ENCODE measurements at places on chromosomes 12 and 14. TPM values are rescaled to one million over a fixed set of nuclear protein-coding genes. Genes with fewer than 3 reads are reported as not detected.
A peak's percentile ranks its signal among the peaks of the same experiment; 100 is the strongest.

GRCh38 chr14:38248321-38249028 is 7.4 kb downstream of the CLEC14A start:
- no peaks in the 10 kb centered on the region for H3K27me3 ChIP-seq
- no peak overlapping the region for H3K27ac ChIP-seq
- no peaks in the 10 kb centered on the region for H3K36me3 ChIP-seq

The RNASE3 gene
- polyA plus RNA-seq, result not detected

The KLHL33 gene
- not detected for polyA plus RNA-seq

The ZFHX2 gene
- polyA plus RNA-seq, result 0.12 TPM

GRCh38 chr12:61272441-61272840 is 987.8 kb upstream of the USP15 start:
- DNase-seq, result no peak
- H3K36me3 ChIP-seq, result no peaks in the 10 kb centered on the region
- H3K27ac ChIP-seq, result no peak overlapping the region
- no peaks in the 10 kb centered on the region for H3K27me3 ChIP-seq
- H3K4me3 ChIP-seq, result no peak overlapping the region
- no peaks in the 10 kb centered on the region for H3K4me1 ChIP-seq

DNA sequence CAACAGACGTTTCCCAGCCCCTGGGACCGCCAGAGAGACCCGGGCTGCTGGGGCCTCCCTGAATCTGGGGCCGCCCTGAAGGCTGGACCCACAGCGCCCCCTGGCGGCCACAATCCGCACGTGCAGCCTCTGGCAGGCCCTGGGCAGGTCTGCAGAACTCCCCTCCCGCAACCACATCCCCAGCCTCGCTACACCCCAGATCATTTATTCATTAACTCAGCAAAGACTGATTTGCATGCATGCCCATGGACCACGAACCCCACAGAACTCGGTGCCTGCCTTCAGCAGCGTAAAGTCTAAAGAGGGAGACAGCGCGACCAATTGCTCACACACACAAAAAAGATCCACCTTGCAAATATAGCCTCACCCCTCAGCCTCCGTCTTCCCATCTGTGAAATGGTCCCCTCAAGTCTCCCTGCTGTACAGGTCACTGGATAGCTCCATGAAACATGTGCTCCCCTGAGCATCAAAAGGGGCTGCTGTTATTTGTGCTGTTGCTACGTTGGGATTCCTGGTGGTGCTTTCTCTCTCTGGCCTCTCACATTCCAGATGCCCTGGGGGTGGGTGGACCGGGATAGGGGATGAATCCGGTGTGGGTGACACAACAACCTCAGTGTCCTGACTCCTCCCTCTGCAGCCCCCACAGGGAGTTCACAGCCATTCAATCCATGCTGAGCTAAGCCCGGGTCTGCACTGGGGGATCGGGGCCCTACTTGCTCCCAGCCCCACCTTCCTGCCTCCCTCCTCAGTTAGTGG is 96.4 kb downstream of the SCARB1 start:
- no peak overlapping the region for H3K27ac ChIP-seq
- H3K4me3 ChIP-seq, result no peak overlapping the region
- no peaks in the 10 kb centered on the region for H3K36me3 ChIP-seq
- H3K4me1 ChIP-seq, result peaks cover 40% of the 10 kb centered on the region
- DNase-seq, result peak; percentile 80
- H3K27me3 ChIP-seq, result peaks cover 28% of the 10 kb centered on the region

GRCh38 chr12:50640321-50640939 is 123.5 kb upstream of the ATF1 start:
- no peak for DNase-seq
- H3K4me1 ChIP-seq, result peaks cover 17% of the 10 kb centered on the region
- H3K27ac ChIP-seq, result no peak overlapping the region
- peaks cover 10% of the 10 kb centered on the region for H3K36me3 ChIP-seq
- no peak overlapping the region for H3K4me3 ChIP-seq
- no peaks in the 10 kb centered on the region for H3K27me3 ChIP-seq

The SLCO1C1 gene
- polyA plus RNA-seq, result not detected

The POTEM gene
- not detected for polyA plus RNA-seq

GRCh38 chr12:122089077-122089476 is 10.5 kb downstream of the MLXIP start:
- H3K4me3 ChIP-seq, result no peak overlapping the region
- H3K4me1 ChIP-seq, result peaks cover 62% of the 10 kb centered on the region
- DNase-seq, result no peak
- H3K36me3 ChIP-seq, result peaks cover 2% of the 10 kb centered on the region
- no peak overlapping the region for H3K27ac ChIP-seq

DNA sequence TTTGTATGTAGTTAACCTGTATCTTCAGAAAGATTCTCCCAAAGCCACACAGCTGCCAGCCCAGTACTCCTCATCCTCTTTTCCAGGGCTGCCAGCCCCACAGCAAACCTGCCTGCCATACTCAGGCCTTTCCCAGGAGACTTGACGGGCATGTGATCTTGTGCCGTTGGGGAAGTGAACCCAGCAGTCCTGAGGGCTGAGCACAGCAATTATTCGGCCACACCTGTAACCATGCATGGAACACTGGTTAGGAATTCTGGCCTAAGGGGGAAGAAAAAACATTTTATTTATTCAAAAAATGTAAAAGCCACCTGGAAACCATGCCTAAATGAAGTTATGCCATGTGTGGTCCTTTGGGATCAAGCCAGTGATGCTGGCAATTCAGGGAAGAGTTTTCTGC is 145.3 kb downstream of the GRIN2B start:
- DNase-seq, result no peak
- no peak overlapping the region for H3K27ac ChIP-seq
- no peaks in the 10 kb centered on the region for H3K36me3 ChIP-seq
- H3K4me1 ChIP-seq, result no peaks in the 10 kb centered on the region
- no peak overlapping the region for H3K4me3 ChIP-seq
- no peaks in the 10 kb centered on the region for H3K27me3 ChIP-seq

- H3K27me3 ChIP-seq, result peaks cover 3% of the 10 kb centered on the region
- H3K4me3 ChIP-seq, result no peak overlapping the region
- no peaks in the 10 kb centered on the region for H3K4me1 ChIP-seq
- H3K27ac ChIP-seq, result no peak overlapping the region
- no peak for DNase-seq
- no peaks in the 10 kb centered on the region for H3K36me3 ChIP-seq
Measured at GRCh38 chr12:106145539-106146447, 7.0 kb upstream of the NUAK1 start.

The C12orf60 gene
- 0.57 TPM for polyA plus RNA-seq

GRCh38 chr12:51390457-51390856 is 749 bp downstream of the GALNT6 start:
- peak overlapping the region; percentile 94 for H3K4me3 ChIP-seq
- peak overlapping the region; percentile 93 for H3K27ac ChIP-seq
- no peak for DNase-seq
- H3K4me1 ChIP-seq, result peaks cover 88% of the 10 kb centered on the region

- H3K4me3 ChIP-seq, result peak overlapping the region; percentile 48
- peak; percentile 65 for DNase-seq
- H3K27ac ChIP-seq, result peak overlapping the region; percentile 68
- H3K4me1 ChIP-seq, result peaks cover 27% of the 10 kb centered on the region
- no peaks in the 10 kb centered on the region for H3K36me3 ChIP-seq
Measured at GRCh38 chr14:76908834-76909233, 82.6 kb downstream of the LRRC74A start.

GRCh38 chr12:64077922-64078321 is 144.2 kb downstream of the KICS2 start:
- H3K27ac ChIP-seq, result no peak overlapping the region
- no peaks in the 10 kb centered on the region for H3K4me1 ChIP-seq
- H3K36me3 ChIP-seq, result no peaks in the 10 kb centered on the region

DNA sequence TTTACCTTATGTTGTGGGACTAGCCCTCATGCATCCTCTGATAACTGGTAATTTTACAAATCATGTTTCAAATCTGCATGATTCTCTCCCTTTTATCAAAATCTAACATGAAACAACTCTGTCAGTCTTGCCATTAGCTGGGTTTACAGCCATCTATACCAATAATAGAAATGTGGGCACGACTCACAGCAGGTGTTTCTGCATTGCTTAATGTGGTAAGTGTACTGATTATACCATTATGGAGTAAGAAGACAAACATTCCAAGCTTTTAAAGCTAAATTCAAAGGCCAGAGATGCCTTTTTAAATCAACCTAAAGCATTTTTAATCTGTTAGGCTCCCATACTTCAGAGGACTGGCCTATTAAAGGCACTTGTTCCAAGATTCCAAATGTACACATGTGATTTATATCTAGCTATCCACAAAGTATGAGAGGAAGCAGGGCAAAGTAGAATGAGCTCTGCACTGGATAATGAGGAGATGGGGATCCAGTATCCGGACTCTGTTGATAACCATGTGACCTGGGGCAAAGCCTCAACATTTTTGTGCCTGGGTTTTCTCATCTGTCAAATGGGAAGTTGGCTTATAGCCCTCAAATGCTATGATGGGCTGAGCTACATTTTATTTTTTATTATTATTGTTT is 52.3 kb upstream of the FUT8 start:
- DNase-seq, result no peak
- H3K4me1 ChIP-seq, result no peaks in the 10 kb centered on the region
- H3K27ac ChIP-seq, result no peak overlapping the region
- H3K36me3 ChIP-seq, result no peaks in the 10 kb centered on the region

DNA sequence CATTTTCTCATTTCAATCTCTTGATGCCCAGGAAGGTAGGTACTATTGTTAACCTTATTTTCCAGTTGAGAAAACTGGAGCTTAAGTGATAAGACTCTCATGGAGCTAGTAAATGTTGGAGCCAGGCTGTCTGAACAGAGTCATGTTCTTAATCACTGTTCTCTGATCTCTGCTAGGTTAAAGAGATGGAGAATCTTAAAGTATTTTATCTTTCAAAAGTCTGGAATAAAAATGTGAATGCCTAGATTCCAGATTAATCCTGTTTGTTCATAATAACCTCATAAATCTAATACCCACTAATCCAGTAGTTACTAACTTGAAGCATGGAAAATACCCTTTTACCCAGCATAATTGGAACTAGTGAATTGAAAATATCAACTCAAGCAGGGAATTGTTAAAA is 341.0 kb upstream of the RGS6 start:
- peaks cover 7% of the 10 kb centered on the region for H3K36me3 ChIP-seq
- H3K4me1 ChIP-seq, result peaks cover 13% of the 10 kb centered on the region
- H3K27ac ChIP-seq, result no peak overlapping the region
- H3K27me3 ChIP-seq, result no peaks in the 10 kb centered on the region
- no peak for DNase-seq

GRCh38 chr14:102853648-102854047 is 68.8 kb upstream of the AMN start:
- DNase-seq, result no peak
- peaks cover 10% of the 10 kb centered on the region for H3K36me3 ChIP-seq
- no peak overlapping the region for H3K4me3 ChIP-seq
- no peak overlapping the region for H3K27ac ChIP-seq

DNA sequence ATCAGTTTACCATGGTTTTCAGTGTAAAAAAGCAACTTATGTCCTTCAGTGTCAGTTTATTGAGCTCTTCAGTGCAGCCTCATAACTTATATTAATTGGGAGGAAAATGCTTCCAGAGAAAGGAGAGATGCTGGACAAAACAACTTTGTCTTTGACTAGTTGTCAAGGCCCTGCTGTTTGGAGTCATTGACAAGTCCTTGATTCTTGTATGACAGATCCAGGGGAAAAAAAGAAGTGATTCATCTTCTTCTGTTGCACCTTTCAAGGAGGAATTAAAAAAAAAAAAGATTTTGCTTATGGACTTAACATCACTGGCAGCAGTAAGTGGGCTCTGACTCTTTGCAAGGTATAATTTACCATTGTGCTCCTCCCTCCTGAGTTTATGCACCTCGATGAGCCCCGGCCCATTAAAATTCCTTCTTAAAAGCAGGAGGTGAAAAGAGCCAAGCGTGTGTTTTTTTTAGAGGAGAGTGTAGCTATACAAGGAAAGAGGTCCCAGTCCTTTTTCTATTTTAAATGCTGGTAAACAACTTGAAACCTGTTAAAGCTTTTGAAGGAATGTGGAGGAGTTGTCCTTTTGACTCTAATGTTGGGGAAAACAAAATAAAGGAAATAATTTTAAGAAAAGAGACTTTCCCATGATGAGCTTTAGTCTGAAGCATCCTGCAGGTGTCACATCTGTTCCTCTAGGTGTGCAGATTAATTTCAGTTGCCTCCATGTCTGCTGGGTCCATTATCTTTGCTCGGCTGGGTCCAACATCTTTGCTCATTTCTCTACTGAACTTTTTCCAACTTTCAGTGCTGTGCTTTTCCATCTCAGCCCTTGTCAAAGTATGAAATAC is 431.6 kb downstream of the RAD51B start:
- H3K4me1 ChIP-seq, result peaks cover 51% of the 10 kb centered on the region
- DNase-seq, result no peak
- H3K4me3 ChIP-seq, result no peak overlapping the region
- no peaks in the 10 kb centered on the region for H3K36me3 ChIP-seq
- no peak overlapping the region for H3K27ac ChIP-seq

The TAS2R19 gene
- polyA plus RNA-seq, result not detected

DNA sequence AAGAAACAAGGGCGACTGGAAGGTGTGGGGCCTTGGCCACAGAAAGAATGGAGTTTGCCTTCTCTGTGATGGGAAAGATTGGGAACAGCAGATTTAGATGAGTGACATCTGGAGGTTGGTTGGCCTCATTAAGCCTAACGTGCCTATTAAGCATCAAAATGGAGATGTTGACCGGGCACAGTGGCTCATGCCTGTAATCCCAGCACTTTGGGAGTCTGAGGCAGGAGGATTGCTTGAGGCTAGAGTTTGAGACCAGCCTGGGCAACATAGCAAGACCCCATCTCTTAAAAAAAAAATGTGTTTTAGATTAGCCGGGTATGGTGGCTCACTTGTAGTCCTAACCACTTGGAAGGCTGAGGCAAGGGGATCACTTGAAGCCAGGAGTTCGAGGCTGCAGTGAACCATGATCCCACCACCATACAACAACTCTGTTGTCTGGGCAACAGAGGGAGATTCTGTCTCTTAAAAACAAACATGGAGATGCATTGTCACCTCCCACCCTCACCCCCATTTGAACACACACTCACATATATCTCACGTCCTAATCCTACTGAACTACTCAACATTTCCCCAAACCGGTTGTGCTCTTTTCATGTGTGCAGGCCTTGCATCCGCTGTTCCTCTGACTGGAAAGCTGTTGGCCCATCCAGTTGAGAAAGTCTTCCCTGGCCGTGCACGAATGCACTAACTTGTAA is 172.1 kb downstream of the ETV6 start:
- DNase-seq, result no peak
- peaks cover 5% of the 10 kb centered on the region for H3K36me3 ChIP-seq
- peak overlapping the region; percentile 6 for H3K27ac ChIP-seq
- no peak overlapping the region for H3K4me3 ChIP-seq
- H3K27me3 ChIP-seq, result no peaks in the 10 kb centered on the region

GRCh38 chr12:94567761-94568160 is 82.6 kb downstream of the TMCC3 start:
- no peak overlapping the region for H3K27ac ChIP-seq
- peaks cover 2% of the 10 kb centered on the region for H3K27me3 ChIP-seq
- no peaks in the 10 kb centered on the region for H3K4me1 ChIP-seq
- peaks cover 35% of the 10 kb centered on the region for H3K36me3 ChIP-seq
- H3K4me3 ChIP-seq, result no peak overlapping the region
- DNase-seq, result no peak

The SALL2 gene
- polyA plus RNA-seq, result 1.6 TPM

The RNASE4 gene
- polyA plus RNA-seq, result 0.50 TPM

GRCh38 chr12:93127582-93128331 is 198.7 kb upstream of the EEA1 start:
- no peaks in the 10 kb centered on the region for H3K4me1 ChIP-seq
- H3K4me3 ChIP-seq, result no peak overlapping the region
- H3K27ac ChIP-seq, result no peak overlapping the region
- H3K27me3 ChIP-seq, result no peaks in the 10 kb centered on the region

GRCh38 chr14:89425931-89426330 is 8.9 kb upstream of the FOXN3 start:
- H3K4me1 ChIP-seq, result peaks cover 89% of the 10 kb centered on the region
- peaks cover 2% of the 10 kb centered on the region for H3K27me3 ChIP-seq
- peak overlapping the region; percentile 56 for H3K4me3 ChIP-seq
- H3K36me3 ChIP-seq, result no peaks in the 10 kb centered on the region
- DNase-seq, result peak; percentile 28
